EH (cell line): ENCODE measurements at places on chromosomes 1 and 21.

DNA sequence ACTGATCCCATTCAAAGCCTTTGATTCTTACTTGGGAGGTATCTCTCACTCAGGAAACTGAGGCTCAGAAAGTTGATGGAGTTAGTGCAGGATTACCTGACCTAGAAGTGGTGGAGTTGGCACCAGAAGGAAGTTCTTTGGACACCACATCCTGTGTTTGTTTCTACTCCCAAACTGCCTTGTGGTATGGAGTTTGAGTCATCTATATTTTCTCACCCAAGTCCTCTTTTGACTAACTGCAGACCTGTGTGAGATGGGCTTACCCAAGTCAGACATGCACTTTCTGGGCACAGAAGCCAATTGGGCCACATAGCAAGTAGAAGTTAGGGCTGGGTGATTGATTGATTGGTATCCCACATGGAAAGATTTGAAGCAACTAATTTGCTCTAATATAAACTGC, 36.1 kb downstream of the FGGY start:
- peak; percentile 73 for DNase-seq

- DNase-seq: no peak
Observed at GRCh38 chr1:56378341-56379070, 200.9 kb downstream of the PLPP3 start.

GRCh38 chr1:225097175-225097574, 167.7 kb downstream of the DNAH14 start:
- DNase-seq: no peak

DNA sequence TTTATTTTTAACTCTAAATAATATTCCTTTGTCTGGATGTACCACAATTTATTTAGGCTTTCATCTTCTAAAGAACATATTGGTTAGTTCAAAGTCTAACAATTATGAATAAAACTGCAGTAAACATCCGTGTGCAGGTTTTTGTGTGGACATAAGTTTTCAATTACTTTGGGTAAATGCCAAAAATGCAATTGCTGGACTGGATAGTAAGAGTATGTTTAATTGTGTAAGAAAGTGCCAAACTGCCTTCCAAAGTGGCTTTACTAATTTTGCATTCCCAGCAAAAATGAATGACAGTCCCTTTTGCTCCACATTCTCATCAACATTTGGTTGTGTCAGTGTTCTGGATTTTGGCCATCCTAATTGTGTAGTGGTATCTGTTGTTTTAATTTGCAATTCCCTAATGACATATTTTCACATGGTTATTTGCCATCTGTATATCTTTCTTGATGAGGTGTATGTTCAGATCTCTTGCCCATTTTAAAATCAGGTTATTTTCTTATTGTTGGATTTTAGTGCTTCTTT, 113.8 kb downstream of the DPYD start:
- peak; percentile 42 for DNase-seq

GRCh38 chr1:51442616-51443015, 76.5 kb downstream of the EPS15 start:
- peak; percentile 32 for DNase-seq

DNA sequence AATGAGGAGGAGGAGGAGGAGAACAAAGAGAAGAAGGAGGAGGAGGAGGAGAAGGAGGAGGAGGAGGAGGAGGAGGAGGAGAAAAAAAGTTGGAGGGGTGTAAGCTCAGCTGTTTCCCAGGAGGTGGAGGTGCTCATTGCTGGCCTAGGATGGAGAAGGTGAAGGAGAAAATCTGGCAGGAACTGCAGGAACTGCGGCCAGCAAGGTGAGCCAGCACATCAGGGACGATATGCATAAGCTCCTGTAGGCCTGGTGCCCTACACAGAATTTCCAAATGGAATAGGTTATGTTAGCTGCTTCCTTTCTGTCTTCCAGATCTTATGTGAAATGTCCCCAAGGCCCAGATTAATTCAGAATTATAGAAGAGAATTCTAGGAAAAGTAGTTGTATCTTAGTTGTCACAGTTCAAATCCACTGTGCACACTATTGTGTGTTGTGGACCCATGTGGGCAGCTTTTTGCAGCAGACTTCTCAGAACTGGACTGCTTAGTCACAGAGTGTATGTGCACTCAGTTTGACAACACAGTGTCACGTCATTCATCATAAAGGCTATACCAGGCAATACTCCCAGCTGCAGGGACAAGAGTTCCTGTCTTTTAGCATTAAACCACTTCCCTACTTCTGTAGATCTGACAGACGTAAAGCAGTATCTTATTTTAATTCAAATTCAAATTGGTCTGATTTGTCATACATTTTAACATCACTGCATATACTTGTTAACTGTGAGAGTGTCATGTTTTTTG, 303.7 kb downstream of the HLX start:
- DNase-seq: no peak

- DNase-seq: no peak
Observed at GRCh38 chr1:224404916-224405603, 29.5 kb downstream of the WDR26 start.

DNA sequence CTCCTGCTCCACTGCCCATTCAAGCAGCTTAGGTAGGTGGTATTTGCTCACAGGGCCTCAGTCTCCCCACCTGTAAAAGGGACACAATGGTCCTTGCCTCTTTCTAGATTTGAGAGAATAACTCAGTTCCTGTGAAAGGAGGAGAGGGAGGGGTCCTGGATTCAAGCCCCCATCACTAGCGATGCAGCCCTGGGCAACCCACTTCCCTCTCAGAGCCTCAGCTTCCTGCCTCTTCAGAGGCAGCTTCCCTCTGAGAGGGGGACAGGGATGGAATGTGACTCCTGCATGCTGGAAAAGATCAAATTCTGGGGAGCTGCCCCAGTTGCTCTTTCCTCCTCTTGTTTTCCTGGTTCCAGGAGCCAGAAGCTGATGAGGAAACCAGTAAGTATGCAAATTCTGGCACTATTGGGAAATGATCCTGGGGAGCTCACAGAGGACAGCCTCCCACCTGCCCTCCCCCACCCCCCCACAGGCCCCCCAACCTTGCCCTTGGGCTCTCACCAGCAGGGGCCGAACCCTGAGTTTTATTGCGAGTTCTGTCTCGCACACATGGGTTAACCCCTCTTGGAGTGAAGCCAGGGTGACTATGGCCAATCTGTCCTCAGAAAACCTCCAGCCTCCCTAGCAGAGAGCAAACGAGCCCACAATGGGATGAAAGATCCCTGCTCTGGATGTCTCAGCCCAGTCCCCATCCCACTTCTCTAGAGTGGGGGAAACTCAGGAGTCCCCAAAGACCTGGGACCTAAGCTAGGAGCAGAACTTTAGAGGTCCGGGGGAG, 11.7 kb downstream of the ZC3H12A start:
- DNase-seq: peak; percentile 43

DNA sequence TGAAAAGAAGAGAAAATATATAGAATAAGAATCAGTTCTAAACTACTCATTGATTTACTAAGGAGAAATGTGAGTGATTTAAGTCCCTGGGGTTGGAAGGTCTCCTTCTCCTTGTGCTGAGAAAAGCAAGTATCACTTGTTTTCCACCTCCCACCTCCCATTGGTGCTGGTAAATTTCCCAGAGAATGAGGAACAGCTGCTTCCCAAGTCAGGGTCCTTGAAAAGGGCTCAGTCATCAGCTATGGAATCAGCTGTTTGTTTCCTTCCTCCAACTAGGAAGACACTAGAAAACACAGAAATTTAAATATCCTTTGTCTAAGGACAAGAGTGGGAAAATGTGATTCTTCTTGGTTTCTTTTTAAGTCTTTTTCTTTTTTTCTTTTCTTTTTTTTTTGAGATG, 131.3 kb upstream of the C1orf21 start:
- DNase-seq: no peak

DNA sequence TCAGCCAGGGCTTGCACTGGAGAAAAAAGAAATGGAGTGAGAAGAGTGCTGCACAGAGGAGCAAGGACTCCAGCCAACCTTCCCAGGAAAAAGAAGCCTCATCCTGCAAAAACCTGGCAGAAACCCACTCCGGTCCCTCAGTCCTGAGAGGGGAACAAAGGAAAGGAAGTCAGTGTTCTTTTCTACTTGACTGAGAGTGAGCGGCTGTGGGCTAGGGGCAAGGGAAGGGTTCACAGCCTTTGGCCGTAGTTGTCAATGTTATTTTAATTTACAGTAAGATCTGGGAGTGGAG, 8.9 kb upstream of the GOLT1A start:
- no peak for DNase-seq

GRCh38 chr1:45953934-45954847, 150.8 kb downstream of the MAST2 start:
- DNase-seq: peak; percentile 83

DNA sequence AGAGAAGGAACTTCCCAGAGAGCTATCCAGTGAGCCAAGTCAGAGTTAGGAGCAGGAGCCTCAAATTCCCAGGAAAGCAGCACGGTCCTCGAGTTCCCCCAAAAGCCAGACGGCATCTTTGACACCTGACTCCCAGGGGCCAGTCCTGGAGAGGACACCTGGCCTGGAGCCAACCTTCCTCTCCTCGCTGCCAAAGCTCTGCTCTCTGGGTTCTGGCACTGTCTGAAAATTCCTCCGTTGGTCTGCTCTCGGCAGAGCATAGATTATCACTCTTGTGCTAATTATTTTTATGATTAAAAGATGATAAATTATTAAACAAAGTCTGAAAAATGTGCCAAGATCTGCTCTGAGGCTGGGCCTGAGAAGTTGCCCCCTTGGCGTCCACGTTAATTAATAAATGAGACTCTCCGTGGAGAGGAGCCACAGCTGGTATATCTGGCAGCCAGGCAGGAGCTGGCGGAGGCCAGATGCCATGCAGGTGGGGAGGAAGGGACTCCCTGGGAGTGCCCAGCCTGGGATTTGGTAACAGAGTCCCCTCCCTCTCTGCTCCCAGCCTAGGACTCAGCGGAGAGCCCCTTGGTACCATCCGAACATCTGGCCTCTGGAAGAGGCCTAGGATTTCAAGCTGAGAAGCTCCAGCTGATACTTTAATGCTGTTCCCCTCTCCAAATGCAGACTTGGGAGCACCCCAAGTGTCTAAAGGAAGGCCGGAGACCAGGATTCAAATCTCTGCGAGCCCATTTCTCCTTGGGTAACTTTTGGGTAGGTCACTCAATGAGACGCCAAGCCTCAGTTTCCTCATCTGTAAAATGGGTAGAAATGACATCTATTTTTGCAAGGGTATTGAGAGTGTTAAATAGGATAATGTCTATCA, 163.7 kb upstream of the POU3F1 start:
- no peak for DNase-seq

GRCh38 chr1:30302858-30303257, 420.5 kb downstream of the MATN1 start:
- no peak for DNase-seq

GRCh38 chr1:212455803-212456528, 23.2 kb downstream of the NENF start:
- peak; percentile 80 for DNase-seq

GRCh38 chr1:114468710-114469468, 42.1 kb downstream of the TRIM33 start:
- no peak for DNase-seq

DNA sequence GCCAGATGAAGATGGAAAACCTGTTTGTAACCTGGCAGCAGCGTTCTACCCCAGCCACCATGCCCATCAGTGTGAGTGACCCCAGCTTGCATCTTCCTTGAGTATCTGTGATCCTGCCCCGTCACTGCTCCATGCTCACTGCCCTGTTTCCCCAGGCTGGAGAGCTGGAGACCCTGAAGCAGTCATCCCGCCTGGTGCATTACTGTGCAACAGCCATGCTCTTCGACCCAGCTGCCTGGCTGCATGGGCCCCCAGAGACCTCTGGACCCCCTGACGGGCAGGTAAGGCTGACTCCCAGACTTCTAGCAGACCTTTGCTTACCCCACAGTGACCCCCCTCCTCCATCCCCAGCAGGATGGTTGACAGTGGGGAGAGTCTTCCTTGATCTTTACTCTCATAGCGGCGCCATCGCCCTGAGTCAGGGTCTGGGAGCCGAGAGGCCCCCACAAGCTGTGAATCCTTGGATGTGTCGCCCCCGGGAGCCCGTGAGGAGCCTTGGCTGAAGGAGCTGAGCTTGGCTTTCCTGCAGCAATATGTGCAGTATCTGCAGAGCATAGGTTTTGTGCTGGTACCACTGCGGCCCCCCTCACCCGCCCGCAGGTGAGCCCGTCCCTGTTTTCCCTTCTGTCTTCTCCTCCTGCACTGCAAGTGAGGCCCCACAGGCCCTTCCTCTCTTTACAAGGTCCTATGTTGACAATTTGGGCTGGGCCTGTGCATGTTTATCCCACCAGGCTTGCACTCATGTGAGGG, 10.4 kb downstream of the HYI start:
- DNase-seq: no peak
